ENCODE measurements at places on chromosomes 5 and 9.

DNA sequence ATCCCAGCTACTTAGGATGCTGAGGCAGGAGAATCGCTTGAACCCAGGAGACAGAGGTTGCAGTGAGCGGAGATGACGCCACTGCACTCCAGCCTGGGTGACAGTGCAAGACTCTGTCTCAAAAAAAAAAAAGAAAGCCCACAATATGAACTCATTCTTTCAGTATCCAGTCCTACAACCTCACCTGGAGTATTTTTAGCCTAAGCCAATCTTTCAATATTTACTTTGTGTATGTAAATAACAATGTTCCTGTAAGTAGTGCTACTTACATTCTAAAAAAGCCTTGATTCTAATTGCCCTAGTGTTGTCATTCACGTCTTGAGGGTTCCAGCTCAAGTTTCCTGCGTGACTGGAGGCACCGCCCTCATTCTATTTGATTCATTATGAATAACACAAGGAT, 62.0 kb downstream of the BHMT start:
- DNase-seq, result no peak

GRCh38 chr5:92907938-92908606, 672.9 kb downstream of the NR2F1-AS1 start:
- peak; percentile 23 for DNase-seq

DNA sequence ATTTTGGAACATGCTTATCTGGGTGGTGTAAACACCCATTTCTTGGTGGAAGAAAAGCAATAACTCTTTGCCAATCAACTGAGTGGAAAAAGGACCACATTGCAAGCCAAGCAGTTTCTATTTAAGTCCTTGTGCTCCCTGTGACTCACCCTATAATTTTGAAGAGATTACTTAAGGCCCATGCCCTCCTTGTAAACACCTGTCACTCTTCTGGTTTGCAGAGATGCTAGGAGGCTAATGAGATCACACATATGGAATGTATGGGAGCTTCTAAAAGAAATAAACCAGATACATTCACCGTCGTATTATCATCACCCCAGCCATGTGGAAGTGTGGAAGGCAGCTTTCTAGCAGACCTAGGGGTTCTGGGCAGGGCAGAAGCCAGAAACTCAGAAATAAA, 337.1 kb downstream of the GADD45G start:
- DNase-seq, result no peak

DNA sequence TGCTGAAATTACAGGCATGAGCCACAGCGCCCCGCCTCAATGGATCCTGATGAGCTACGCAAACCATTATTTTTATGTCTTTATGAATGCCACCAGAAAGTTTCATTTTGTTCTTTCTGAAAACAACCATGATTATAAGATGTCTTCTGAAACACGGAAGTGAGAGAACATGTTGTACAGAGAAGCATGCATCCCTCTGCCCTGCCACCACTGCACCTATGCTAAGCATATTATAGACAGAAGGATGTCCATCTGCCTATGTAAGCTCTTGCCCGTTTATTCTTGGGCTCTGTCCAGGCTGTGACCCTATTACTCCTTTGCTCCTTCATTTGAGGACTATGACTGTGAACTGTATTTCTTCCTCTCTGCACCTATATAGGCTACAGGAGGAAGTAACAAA, 74.3 kb downstream of the GRAMD2B start:
- no peak for DNase-seq

- DNase-seq, result no peak
These were observed 358.5 kb upstream of the RGMB start for GRCh38 chr5:98414938-98415337.

DNA sequence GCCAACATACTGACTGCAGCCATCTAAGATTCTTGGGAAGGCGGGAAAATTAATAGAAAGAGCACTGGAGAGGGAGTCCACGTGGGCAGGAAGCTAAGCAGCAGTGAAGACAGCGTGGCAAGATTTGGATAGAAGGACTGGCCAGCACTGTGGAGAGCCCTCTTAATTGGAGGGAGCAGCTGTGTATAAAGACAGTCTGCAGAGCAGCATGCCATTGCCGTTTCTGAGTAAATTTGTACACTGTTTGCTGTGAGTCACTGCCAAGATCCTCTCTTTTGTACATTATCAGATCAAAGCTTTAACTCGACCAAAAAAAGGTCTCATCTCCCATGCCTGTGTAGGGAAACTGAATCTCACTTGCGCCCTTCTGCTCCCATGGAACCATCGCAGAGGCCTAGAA, 45.3 kb downstream of the INSYN2B start:
- no peak for DNase-seq

DNA sequence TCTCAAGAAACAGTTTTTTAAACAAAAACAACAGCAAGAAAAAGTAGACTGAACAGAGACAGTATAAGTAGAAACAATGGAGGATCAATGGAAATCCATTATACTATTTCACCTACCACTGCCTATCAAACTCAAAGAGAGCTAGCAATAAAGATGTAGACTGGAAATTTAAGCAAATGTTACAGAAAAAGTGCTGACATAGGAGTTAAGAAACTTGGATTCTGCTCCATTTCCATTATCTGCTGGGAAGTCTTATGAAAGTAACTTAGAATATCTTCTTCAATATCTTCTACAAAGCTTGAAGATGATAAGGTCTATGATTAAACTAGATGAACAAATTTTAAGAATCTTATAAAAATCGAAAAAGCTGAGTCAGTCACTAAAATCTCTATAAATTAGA, 1469.8 kb upstream of the C9orf72 start:
- no peak for DNase-seq

- DNase-seq, result no peak
These were observed 5.4 kb upstream of the GNE start for GRCh38 chr9:36263683-36264082.

DNA sequence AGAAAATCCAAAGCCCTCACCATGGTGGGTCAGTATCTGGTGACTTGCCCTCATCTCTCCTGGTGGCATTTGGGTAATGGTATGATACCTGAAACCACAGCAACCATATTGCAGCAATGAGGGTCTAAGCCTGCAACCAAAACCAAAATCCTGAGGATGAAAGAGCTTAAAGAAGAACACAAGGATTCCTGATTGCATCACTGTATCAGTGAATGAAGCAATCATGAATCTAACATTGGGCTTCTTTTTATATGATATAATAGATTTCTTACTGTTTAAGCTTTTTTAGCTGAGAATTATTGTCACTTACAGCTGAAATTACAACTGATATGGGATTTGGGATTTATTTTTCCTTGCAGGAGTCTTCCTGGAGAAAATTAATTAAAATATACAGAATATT, 269.9 kb downstream of the MEF2C start:
- no peak for DNase-seq

DNA sequence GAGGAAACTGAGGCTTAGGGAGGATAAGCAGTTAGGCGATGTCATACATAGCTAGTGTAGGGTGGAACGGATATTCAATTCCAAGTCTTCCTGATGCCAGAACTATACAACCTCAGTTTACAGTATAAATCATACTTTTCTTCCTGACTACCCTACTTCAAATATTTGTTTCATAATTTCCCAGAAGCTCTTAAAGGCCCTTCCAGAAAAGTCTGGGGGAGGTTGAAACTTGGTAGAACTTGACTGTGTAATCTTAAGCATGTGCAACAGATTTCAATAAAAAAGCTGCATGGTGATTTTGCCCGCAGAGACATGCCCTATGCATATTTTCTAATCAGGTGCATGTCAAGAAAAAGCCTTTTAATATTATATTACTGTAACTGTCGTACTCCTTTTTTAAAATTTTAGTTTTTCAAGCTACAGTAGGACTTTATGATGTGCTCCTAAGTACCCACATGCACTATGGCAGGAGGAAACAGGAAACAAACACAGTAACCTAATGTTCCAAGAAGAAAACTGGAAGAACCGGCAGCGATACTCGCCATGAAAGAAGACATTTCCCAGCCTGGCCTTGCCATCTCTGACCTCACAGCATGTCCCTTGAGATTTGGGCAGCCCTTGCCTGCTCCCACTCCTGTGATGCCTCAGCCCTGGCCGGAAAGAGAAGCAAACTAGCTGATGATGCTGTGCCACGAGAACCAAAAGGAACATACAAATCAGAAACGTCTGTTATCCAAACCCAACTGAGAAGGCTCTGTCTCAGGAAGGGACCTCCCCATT, 266.0 kb downstream of the EFNA5 start:
- no peak for DNase-seq

DNA sequence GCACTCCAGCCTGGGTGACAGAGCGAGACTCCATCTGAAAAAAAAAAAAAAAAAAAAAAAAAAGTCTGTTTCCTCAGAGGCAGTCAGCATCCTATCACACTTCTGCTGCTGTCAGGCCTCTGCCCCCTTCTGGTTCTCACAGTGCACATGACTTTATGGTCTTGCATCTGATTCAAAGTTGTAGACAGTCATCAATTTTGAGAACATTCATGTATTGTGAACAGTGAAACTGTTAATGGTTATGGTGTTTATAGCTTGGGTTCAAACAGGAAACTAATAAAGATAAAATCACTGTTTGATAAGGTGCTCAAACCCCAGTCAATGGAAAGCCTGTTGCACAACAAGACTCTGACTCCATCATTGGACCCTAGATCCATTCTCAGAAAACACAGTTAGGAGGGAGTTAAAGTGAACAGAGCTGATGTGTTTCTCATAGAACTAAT, 61.4 kb downstream of the FOXD1 start:
- DNase-seq, result no peak

GRCh38 chr9:74847478-74848152, 40.1 kb downstream of the TRPM6 start:
- no peak for DNase-seq

GRCh38 chr5:68766952-68767464, 326.8 kb upstream of the SLC30A5 start:
- DNase-seq, result no peak
